ENCODE measurements at places on chromosomes 2 and 18. TPM values are rescaled to one million over a fixed set of nuclear protein-coding genes. Genes with fewer than 3 reads are reported as not detected.

The ABHD1 gene
- 0.36 TPM for polyA plus RNA-seq

The CHRNG gene
- polyA plus RNA-seq: 143 TPM

The CCDC68 gene
- 0.69 TPM for polyA plus RNA-seq

The GBX2 gene
- polyA plus RNA-seq: not detected

The RAB6C gene
- 0.77 TPM for polyA plus RNA-seq

The KIAA2012 gene
- 0.81 TPM for polyA plus RNA-seq

- DNase-seq: no peak
These were observed 44.8 kb downstream of the CHMP3 start for GRCh38 chr2:86518481-86518880.

DNA sequence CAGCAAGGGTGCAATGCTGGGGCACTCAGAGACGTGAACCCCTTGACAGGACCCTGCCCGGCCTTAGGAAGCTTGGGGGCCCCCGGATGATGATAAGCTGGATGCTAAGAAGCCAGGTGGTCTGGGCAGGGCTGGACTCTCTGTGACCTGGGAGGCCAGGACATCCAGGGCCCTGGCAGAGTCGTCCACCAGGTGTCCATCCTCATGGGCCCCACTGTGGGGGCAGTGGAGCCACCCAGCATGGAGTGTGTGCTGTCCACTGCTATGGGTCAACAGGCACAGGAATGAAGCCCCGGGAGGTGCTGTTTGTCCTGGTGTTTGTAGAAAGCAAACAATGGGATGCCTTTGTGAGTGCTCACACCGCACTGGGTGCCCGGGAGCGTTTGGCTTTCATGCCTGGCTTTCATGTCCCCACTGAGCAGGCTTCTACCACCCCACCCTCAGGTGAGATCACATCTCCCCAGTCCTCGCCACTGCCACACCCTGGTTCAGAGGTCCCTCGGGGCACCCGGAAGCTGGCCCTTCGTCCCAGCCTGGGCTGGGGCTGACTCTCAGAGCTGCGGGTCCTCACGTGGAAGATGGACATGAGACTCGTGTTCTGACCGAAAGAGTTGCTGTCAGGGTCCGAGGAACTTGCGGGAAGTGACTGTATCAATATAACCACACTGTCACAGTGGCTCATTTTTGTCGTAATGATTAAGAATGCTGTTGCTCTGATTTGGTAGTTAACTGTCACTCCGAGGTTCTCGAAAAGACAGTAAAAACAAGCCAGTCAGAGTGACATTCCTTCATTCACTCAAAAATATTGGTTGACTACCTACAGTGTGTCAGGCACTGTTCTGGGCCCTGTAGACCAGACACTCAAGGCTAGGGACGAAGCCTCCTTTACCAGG, 53.3 kb downstream of the INHBB start:
- no peak for DNase-seq

GRCh38 chr2:233063269-233063975, 3.3 kb downstream of the INPP5D start:
- no peak for DNase-seq

GRCh38 chr2:235135990-235136561, 184.3 kb downstream of the SH3BP4 start:
- peak; percentile 72 for DNase-seq

DNA sequence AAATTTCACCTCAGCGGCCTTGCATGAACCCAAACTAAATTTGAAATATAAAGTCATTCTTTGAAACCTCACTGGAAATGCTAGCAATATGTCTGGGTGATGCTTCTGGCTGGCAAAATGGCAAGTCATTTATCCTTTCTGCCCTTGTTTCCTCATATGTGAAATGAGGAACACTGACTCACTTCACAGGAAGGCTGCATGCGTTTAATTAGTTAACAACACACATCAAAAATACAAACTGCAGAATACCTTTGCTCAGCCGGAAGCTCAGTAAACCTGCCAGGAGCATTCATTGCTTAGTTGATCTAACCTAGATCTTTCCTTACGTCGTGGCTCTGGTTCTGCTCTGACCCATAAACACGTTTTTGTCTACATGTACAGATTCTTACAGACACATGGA, 214.2 kb upstream of the ACVR2A start:
- DNase-seq: no peak

DNA sequence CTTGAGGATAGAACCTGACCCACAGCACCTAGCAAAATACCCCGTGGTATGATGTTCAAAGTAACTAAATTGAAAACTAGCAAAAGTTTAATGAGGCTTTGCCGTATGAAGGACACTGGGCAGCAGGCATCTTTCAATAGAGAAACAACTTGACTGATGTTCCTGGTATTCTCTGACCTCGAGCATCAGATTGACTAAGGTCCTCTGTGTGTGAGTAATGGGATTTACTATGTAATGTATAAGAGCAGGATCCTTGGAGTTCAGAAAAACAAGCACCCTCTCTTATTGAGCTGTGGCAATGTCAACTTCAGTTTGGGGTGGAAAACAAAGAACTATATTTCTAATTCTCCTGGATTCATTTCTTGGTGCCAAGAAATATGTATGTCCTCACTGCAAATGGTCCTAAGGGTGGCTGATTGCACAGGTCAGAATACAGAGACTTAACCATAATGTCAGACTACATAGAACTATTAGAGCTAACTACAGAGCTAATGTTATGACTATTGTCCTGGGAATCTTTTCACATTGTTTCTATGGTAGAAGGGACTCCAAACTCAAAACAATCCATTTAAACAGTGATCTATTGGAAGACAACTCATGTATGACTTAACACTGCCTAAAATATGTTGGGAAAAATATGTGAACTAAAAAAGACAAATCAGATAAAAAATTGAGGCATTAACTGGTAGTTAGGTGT, 4.4 kb downstream of the TNFAIP6 start:
- DNase-seq: peak; percentile 55

DNA sequence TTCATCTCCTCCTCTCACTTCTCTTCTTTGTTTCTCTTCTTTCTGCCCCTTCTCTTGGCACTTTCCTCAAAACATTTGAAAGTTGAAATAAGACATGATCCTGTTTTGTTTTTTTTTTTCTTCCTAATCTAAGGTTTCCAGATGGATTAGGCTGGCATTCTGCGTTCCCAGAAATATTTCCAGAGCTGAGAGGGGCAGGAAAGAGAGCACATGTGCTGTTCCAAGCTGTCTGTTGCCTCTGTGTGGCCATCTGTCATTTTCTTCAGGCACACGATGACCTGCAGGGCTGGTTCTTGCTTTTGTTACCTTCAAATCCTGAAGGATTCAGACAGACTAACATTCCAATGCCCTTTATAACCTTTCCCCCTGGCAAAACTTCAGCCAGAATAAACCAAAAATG, 142.9 kb downstream of the RNF144A start:
- DNase-seq: no peak

DNA sequence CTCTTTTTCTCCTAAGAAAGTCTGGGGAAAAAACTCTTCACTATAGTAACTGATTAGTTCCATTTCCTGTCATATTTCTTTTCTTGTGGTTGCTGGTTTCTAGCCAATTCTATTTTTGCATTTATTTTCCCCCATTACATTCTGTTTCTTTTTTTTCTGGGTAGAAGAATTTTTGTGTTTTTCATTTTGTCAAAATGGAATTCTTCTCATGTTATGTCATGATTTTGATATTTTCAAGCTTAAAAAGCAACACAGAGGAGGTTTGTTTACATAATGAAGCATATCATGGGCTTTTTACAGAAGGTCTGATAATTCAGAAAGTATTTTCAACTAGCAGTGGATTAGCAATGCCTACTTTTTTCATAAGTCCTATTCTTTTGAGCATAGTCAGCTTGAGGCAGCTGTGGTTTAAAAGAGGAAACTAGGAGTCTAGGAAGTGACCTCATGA, 102.0 kb downstream of the MAP2 start:
- DNase-seq: peak; percentile 70

DNA sequence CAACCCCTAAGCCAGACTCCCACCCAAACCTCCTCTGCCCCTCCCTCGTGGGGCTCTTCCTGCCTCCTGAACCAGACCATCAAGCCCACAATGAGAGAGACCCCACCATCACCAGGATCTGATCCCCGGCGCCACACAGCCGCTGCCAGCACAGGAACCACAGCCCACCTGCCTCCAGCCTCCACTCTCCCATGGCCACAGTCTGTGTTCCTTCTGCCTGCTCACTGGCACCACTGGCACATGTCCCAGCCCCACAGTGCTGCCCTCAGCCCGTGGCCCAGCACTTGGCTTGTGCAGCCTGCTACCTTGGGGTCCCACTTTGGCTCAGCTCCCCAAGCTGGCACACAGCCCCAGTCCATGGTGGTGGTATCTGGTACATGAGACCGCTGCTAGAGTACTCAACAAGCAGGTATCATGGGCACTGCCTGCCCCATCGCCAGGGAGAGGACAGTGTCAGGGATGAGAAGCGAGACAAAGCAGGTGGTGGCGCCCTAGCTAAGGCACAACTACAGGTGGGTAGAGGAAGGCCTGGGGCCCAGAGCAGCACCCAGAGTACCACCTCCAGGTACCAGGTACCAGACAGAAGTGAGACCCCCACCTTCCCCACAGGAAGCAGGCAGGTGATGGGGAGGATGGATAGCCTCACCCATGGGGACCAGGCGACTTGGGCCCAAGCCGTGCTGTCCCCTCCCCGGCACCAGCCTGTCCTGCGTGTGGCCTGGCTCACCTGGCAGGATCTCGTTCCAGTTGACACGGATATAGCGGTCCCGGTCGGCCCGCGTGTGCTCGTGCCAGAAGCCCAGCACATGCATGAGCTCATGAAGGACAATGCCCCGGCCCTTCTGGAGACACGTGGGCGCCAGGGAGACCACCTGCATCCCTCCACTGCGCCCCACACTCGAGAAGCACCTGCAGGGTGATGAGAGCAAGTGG, 6.2 kb downstream of the ASTL start:
- DNase-seq: no peak

DNA sequence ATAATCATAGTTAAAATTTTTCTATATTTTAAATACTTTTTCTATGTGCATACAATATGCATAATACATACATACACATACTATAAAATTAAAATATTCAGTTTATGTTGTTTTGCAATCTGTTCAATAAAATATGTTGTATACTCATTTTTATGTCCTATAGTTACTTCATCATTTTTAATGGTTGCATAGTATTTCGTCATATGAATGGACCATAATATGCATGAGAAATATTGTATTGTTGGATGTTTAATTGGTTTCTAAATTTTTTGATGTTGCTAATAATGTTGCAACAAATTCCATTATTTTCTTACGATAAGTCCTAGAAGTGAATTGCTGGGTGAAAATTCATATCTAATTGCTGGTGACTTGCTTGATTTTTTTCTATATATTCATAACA, 211.5 kb upstream of the GCFC2 start:
- no peak for DNase-seq

DNA sequence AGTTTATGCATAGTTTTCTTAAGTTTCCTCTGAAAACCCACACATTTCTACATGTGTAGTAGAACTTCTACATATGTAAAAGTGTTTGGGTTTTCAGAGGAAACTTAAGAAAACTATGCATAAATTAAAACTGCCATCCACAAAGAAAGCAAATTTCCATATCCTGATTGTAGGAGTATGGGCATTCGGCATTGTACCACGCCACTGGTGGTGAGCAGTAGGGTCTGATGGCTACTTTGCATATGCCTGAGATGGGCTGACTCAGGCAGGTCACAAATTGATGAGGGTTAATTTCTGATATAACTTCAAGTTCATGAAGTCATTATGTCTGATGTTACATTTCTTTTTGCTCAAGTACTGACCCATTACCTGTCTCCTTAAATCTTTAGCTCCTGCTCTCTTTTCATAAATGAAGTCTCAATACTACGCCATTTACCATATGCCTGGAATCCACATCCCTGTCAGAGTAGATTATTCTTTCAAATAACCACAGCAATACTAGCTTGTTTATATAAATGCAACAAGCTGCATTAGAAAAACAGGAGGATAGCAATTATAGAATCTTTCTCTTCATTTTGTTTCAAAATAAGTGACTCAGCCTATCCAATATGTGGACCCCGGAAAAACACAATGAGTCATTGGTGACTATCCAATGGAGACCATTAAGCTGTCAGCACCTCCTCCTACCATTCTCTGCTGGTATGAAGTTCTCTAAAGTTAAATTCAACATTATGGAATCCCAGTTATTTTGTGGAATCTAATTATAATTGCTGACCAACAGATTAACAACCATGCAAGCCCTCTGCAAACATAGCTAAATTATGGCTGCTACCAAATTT, 355.2 kb upstream of the UBE2E3 start:
- DNase-seq: no peak

DNA sequence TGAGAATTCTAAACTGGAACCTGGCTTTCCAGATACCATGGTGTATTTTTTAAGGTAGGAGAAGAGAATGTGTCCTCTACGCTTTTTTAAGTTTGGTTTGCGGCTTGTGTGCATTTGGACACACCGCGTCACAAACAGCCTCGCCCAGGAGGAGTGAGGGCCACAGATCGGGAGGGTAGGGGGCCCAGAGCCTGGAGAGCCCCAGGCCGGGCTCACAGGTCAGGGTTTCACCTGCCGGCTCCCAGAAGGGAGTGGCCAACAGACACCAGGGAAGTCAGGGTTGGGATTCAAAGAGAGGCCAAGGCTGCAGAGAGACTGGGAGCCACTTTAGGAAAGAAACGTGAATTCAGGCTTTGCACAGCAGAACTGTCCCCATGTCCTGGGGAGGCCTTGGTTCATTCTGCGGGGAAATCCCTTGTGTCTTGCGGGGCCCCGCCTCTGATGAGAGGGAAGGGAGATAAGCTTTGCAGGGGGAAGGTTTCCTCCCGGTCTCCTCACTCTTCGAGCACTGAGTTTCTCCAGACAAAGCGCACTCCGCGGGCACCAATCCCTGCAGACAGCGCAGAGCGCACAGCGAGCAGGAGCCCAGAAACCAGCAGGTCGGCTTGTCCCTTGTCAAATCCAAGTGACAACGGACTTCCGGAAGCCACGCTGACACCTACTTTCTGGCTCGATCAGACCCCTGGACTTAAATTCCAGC, 2.0 kb upstream of the TUBB6 start:
- no peak for DNase-seq

GRCh38 chr2:11598228-11598731, 64.4 kb downstream of the GREB1 start:
- DNase-seq: no peak

DNA sequence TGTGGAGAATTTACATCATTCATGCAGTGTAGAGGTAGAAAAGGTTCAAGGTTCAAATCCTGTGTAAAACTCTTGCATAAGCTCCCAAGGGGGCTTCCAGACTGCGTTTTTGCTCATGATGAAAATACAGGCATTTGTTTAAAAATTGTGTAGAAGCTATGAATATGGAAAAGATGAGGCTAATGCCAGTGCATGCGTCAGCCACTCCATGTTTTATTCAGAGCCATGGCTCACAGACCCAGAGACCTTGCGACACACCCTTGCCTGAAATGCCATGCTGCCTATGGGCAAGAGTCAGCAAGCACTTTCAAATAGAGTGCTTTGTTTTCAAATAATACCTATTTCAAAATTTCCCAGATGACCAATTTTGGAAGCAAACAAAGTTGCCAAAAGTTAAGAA, 262.3 kb downstream of the TRIB2 start:
- no peak for DNase-seq

Measured in muscle of arm (tissue), 14 donors.